ENCODE measurements at places on chromosomes 4 and X. TPM values are rescaled to one million over a fixed set of nuclear protein-coding genes. Genes with fewer than 3 reads are reported as not detected.

GRCh38 chrX:79161655-79162054 lies 17.2 kb downstream of the GPR174 start:
- H3K4me1 ChIP-seq = no peaks in the 10 kb centered on the region
- DNase-seq = no peak
- H3K27me3 ChIP-seq = no peaks in the 10 kb centered on the region

DNA sequence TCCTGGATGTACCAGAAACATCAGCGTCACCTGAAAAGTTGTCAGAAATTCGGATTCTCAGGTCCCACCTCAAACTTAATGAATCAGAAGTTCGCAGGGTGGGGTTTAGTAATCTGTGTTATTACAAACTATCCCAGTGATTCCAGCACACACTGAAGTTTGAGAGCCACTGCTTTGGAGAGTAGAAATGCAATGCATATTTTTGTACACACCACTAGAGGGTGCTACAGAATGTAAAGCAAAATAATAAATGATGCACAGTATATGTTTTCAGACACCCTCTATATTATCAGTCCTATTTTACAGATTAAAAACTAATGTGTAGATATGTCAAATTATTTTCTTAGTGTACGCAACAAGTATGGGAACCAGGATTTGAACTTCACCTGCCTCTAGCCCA lies 2.4 kb upstream of the MORF4L2 start:
- H3K4me1 ChIP-seq = no peaks in the 10 kb centered on the region
- no peak overlapping the region for H3K4me3 ChIP-seq
- no peak overlapping the region for H3K27ac ChIP-seq
- H3K27me3 ChIP-seq = no peaks in the 10 kb centered on the region
- no peak for DNase-seq
- H3K36me3 ChIP-seq = no peaks in the 10 kb centered on the region

Gene LDB2
- total RNA-seq = 7.9 TPM

GRCh38 chrX:83759872-83760271 lies 101.1 kb upstream of the CYLC1 start:
- H3K27ac ChIP-seq = no peak overlapping the region
- DNase-seq = no peak
- no peaks in the 10 kb centered on the region for H3K36me3 ChIP-seq
- no peaks in the 10 kb centered on the region for H3K4me1 ChIP-seq

Gene CBLL2
- not detected for total RNA-seq

- H3K27me3 ChIP-seq = no peaks in the 10 kb centered on the region
- no peak overlapping the region for H3K27ac ChIP-seq
- DNase-seq = no peak
- no peaks in the 10 kb centered on the region for H3K36me3 ChIP-seq
- no peaks in the 10 kb centered on the region for H3K4me1 ChIP-seq
- H3K4me3 ChIP-seq = no peak overlapping the region
These were observed 31.8 kb downstream of the ANXA10 start for GRCh38 chr4:168124008-168124641.

GRCh38 chr4:127400731-127401346 lies 231.9 kb upstream of the INTU start:
- H3K36me3 ChIP-seq = no peaks in the 10 kb centered on the region
- H3K4me1 ChIP-seq = no peaks in the 10 kb centered on the region
- DNase-seq = peak; percentile 56
- H3K27ac ChIP-seq = no peak overlapping the region
- no peaks in the 10 kb centered on the region for H3K27me3 ChIP-seq

Gene INPP4B
- total RNA-seq = 10.0 TPM

DNA sequence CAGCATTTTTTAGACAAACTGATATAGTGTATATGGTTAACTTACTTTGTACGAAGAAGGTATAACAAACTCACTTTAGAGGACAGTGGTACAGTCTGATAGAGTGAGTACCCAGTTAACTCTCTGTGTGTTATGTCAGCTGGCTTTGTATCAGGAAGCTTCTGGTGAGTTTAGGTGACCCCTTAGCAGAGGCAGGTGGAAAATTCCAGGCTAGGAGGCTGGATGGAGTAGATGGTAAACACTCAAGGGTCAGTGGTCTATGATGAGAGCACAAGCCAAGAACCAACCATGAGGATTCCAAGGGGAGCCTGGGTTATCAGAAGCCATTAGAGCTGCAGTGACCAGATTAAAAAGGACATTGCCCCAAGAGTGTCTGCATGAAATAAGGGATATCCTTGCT lies 227.3 kb upstream of the CENPE start:
- no peak for DNase-seq
- no peak overlapping the region for H3K27ac ChIP-seq
- H3K4me3 ChIP-seq = no peak overlapping the region

DNA sequence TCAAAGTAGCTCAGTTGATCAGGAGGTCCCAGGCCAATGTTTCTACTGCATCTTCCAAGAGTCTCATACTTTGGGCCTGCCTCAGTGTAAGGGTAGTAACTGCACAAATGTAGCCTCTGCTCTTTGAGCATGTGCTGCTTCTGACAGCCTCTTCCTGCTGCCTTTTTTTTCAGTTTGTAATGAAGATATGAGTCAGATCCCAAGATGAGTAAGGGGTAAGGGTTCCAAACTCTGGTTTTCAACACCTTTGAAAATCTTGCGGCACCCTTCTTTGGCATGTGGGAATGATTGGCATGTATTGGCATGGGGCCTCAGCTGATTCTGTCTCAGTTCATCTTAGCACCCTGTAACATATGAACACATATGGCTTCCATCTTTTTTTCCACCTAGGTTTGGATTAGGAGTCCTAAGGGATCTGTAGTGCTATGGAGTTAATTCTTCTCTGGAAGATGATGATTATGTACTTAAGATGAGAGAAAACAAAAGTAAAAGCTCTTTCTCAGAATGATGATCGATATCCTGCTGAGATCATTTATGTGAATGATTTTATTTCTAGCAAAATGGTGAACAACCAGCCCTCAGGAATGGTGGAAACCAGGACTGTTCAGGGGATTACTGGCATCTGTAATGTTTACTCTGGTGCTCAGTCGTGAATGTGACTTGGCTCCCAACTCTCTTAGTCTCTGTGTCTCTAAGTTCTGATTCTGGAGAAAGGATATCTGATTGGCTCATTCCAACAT lies 118.7 kb upstream of the PRPS2 start:
- H3K4me1 ChIP-seq = no peaks in the 10 kb centered on the region
- H3K4me3 ChIP-seq = no peak overlapping the region
- no peaks in the 10 kb centered on the region for H3K27me3 ChIP-seq

Gene NXF2B
- total RNA-seq = not detected

DNA sequence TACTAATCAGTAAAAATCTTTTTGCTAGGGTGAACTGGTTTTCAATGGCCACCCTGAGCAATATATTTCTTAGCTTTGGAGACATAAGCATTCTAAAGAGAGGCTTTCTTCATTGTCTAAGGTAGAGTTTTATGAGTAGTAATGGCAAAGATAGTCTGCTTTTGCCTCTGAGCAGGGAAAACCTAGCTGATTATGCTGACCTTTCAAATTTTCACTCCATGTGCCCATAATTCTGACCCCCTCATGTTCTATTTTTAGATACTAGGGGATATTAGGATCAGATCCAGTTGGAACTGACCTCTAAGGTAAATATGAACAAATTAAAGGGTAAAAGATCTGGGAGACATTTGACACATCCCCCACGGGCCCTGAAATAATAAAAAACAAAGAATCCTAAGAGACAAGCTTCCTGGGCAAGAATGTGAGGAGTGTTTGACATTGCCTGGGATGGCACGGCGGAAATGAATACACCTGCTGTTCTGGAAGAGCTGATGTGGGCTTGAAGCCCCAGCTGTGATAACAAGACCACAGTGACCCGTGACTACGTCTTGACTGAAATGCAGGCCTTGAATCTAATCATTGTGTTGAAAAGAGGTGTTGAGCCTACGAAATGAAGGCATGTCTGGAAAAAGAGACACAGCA lies 392.1 kb upstream of the FRG1 start:
- H3K4me3 ChIP-seq = no peak overlapping the region
- H3K27me3 ChIP-seq = no peaks in the 10 kb centered on the region
- H3K27ac ChIP-seq = no peak overlapping the region
- H3K4me1 ChIP-seq = no peaks in the 10 kb centered on the region
- no peak for DNase-seq

- H3K4me1 ChIP-seq = no peaks in the 10 kb centered on the region
- no peaks in the 10 kb centered on the region for H3K27me3 ChIP-seq
- no peak for DNase-seq
These were observed 23.3 kb downstream of the PPARGC1A start for GRCh38 chr4:23866450-23867075.

- no peaks in the 10 kb centered on the region for H3K36me3 ChIP-seq
- no peaks in the 10 kb centered on the region for H3K4me1 ChIP-seq
- no peak overlapping the region for H3K27ac ChIP-seq
- H3K4me3 ChIP-seq = no peak overlapping the region
- H3K27me3 ChIP-seq = no peaks in the 10 kb centered on the region
These were observed 302.9 kb upstream of the FAM241A start for GRCh38 chr4:111842336-111842735.

Gene TLL1
- total RNA-seq = 2.4 TPM

Gene NOX1
- 84.6 TPM for total RNA-seq
